ENCODE measurements at places on chromosomes 6 and 20.

DNA sequence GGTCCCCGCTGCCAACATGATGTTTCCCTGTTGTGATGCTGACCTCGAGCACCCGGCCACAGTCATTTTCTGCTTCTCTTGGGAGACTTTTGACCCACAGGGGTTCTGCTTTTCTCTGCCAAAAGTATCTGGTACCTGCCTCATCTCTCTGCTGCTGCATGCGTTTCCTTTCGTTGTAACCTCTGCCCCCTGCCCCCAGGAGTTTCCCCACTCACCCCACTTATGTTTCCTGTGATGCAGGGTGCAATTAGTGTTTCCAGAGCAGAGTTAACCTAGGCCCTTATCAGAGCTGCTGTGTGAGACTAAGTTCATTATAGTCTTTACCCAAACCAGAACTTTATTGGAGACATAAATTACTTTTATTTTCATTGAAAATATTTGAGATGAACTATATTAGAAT is 65.2 kb upstream of the EDN3 start:
- DNase-seq = no peak

GRCh38 chr6:148435386-148435785 is 92.7 kb downstream of the SASH1 start:
- DNase-seq = no peak

GRCh38 chr6:88562353-88563276 is 396.5 kb upstream of the CNR1 start:
- DNase-seq = no peak

- DNase-seq = no peak
These were observed 109.3 kb upstream of the DST start for GRCh38 chr6:56752009-56752408.

DNA sequence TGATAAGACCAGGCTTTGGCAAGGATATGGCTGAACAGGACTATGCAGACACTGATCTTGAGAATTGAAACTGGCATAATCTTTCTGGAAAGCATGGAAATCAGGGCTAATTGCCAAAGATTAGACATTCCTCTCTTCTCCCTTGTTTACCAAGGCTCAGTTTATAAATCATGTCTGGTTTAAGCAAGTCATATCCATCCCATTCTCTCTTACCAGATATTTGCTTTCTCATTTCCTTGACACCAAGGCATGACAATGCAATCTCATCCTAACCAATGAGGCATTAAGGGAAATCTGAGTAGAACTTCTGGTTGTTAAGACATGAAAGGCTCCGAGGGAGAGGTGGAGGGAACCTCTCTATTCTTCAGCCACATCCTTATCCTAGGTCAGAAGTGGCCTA is 110.3 kb upstream of the CEP85L start:
- DNase-seq = no peak

DNA sequence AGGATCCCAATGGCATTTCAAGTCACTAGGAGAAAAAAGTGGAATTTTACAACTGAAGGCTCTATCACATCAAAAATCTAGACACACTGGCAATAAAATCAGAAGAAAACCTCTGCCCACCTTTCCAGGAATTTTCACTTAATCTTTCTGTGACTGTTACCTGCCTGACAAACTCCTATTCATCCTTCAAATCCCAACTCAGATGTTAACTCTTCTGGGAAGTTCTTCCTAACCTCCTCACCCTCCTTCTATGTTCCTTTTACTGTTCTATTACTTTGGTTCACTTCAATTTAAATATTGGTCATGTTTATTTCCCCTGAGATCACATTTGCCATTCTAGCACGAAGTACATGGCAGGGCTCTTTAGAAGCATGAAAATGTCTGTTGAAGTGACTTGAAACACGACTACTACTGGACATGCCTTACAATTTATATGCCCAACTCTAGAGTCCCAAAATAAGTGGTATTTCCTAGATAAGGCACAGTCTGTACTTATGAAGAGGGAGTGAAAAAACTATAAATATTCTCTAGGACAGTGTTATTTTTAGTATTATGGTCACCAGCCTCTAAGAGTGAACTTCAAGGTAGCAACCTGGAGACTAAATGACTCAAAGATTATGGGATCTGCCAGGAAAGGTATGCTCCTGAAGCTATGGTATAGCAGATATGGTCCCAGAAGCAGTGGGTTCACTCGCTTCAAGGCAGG is 17.1 kb downstream of the CHD6 start:
- DNase-seq = no peak

GRCh38 chr6:83758533-83758932 is 49.6 kb upstream of the SNAP91 start:
- DNase-seq = no peak

DNA sequence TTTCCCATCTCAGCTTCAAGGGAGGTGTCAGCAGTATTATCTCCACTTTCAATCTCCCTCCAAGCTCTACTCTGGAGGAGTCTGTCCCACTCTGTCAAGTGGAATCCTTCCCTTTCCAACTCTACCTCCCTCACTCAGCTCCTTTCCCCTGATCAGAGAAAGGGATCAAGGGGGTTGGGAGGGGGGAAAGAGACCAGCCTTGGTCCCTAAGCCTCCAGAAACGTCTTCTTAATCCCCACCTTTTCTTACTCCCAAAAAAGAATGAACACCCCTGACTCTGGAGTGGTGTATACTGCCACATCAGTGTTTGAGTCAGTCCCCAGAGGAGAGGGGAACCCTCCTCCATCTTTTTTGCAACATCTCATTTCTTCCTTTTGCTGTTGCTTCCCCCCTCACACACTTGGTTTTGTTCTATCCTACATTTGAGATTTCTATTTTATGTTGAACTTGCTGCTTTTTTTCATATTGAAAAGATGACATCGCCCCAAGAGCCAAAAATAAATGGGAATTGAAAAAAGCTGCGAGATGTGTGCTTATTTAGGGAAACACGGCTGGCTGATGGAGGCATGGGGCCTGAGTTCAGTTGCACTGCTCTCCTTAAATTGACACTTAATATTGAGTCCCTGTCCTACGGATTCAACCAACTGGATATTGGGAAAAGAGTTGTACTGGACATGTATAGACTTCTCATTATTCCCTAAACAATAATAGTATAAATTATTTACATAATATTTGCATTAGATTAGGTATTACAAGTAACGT is 4.9 kb downstream of the TUBB start:
- no peak for DNase-seq

- DNase-seq = no peak
These were observed 70.2 kb downstream of the RCAN2 start for GRCh38 chr6:46420921-46421638.

DNA sequence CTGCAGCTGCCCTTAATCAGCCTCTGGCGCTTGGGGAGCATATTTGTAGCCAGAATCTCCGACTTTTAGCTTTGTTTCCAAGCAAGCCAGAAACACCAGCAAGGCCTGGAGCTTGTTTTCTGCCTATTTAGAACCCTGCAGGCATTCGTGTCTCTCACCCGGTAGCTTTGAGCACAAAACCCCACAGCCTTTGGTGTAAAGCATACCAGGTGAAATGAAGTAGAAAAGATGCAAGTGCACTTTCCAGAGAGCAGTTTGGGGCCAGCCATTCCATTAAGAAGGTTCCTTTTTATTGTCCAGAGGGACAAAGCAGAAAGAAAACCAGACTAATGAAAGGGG is 736 bp downstream of the FAM217B start:
- DNase-seq = no peak

- DNase-seq = no peak
These were observed 3.3 kb downstream of the ZGPAT start for GRCh38 chr20:63711085-63711645.

- DNase-seq = peak; percentile 27
These were observed 125.2 kb upstream of the RALGAPA2 start for GRCh38 chr20:20837574-20838021.

DNA sequence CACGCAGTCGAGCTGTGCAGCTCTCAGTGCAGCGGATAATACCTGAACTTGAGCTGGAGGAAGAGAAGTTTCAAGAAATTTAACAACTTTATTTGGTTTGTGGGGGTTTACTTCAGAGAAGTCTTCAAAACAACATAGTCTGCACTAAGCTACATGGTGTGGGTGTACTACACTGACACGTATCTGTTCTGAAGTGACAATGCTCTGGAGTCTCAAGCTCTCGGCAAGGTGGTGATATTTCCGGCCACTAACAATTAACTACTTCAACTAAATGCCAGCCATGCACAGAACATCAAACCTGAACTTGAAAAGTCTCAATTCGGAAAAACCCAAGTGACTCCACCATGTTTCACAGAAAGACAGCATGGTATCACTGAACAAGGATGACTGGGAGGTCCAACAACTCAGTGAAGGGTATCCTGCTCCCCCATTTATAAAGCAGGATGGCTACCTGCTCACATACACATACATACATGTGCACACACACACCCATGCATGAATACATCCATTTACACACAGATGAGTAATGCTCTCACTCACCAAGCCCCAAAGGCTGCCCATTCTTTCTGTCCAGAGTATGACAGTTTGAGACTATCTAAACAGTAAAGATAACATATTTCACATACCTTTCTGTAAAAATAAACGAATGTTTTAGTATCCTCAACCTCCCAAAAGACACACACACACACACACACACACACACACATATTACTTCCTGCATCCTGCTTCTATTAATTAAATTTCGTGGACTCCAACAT is 15.4 kb upstream of the ANKRD60 start:
- no peak for DNase-seq

DNA sequence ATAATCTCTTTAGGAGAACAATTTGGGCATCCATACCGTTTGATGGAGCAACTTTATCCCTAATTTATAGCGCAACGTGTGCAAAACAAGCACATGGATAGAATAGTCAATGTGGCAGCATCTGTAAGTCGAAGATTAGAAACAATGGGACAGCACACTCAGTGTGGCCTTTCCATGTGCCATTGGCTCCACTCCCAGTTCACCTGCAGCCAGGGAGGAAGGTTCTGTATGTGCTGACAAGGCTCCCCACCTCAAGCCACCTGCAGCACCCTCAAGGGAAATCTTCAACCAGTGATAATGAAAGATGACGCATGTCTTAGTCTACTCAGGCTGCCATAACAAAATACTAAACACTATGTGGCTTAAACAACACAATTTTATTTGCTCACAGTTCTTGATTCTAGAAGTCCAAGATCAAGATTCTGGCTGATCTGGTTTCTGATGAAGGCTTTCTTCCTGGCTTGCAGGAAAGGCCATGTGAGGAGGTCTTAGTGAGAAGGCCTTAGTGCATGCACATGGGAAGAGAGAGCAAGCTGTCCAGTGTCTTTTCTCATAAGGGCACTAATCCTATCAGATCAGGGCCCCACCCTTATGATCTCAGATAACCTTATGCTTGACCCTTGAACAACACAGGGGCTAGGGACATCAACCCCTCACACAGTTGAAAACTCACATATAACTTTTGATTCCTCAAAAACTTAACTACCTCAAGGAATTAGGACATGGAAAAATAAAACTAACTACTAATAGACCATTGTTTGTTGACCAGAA is 34.9 kb upstream of the SHLD1 start:
- no peak for DNase-seq

GRCh38 chr6:45717027-45717426 is 298.6 kb downstream of the CLIC5 start:
- no peak for DNase-seq

DNA sequence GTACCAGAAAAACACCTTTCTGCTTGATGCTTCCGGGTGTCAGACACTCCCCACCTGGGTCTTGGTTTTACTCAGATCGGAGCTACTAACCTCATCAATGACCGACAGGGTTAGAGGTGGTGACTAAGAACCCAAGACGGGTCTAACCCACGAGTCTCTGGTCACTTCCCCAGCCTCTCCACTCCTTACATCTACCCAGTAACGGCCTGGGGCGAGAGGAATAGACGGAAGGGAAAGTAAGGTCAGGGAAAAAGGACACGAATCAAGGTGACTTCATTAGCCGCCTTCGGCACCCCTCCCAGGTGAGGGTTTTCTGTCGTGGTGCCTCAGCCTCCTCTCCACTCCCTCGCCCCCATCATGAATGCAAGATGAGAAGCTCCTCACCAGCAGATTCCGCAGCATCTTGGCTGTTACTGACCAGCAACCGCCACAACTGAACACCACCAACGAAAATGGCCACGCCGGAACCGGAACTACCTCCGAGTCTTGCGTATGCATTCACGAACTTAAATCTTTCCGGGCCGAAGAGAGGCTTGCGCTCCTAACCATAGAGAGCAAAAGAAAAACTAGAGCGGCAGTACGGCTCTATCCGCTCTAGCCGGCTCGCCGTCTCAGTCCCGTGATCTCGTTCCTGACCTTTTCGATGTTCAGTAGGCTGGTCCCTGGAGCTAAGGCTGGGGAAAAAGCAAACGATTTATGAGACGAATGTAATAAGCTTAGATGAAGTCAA is at the start of gene COX7A2:
COX7A2 (minus strand) TSS at position 469 of the 730 bp plus-strand sequence; CDS start at position 402, 67 bp downstream.
- peak; percentile 85 for DNase-seq

GRCh38 chr6:158038291-158039177 is 56.9 kb downstream of the SYNJ2 start:
- DNase-seq = no peak

GRCh38 chr20:23583526-23583925 is 15.2 kb upstream of the CST9L start:
- DNase-seq = no peak

- no peak for DNase-seq
These were observed 5.0 kb downstream of the TSPO2 start for GRCh38 chr6:41047306-41047705.

DNA sequence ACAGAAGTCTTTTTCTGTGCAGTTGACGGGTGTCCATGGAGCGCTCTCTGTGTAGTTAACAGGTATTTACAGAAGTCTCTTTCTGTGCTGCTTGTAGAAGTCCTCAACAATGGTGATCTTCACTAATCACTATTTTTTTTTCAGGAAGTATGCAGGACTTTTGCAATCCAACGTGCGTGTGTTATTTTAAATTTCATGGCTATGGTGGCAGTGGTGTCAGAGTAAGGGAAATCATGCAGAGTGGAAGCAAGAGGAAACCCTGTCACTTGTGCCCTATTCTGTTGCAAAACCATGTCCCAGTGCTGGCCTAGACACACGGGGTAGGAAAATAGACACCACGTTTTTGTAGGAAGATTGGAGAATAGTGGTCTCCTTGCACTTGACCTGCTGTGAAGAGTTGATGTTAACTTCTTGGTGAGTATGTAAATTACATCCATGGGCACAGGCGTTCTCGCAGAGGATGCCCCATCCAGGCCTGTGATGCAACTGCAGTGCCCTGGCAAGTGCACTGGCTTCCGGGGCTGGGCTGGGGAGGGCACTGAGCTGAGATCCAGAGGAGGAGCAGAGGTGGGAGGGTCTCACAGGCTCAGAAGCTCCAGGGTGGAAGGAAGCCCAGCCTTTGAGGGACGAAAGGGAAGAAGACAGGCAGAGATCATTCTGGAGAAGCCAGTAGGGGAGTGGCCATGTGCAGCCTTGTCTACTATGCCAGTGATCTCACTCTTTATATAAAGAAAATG is 146.5 kb downstream of the SYCP2 start:
- DNase-seq = no peak

GRCh38 chr6:9540534-9541126 is 874.2 kb downstream of the TFAP2A start:
- no peak for DNase-seq

GRCh38 chr6:69668916-69669315 is 127.9 kb downstream of the LMBRD1 start:
- DNase-seq = no peak

Measured in SIG-M5 (cell line).